ENCODE measurements at places on chromosomes 16 and 17.

- peak; percentile 35 for ATAC-seq
These were observed 4.4 kb upstream of the HOXB5 start for GRCh38 chr17:48597778-48598631.

GRCh38 chr16:82137822-82138167, 32.2 kb downstream of the MPHOSPH6 start:
- ATAC-seq = no peak

DNA sequence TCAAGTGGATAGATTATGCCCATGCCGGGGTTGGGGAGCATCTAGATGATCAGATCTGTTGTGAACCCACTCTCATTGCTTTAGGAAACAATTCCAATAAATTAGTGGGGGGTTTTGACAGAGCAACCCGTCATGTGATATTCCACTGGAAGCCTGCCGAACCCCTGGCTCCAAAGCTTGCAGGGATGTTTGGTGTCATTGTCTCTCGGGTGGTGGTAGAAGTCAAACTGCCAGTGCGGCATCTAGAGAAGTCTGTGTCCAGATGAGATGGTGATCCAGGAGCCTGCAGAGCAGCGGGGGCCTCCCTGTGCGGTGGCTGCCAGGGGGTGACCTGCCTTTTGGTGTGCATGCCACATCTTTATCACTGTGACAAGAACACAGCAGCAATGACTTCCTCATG, 91.7 kb downstream of the SHISA6 start:
- no peak for ATAC-seq

DNA sequence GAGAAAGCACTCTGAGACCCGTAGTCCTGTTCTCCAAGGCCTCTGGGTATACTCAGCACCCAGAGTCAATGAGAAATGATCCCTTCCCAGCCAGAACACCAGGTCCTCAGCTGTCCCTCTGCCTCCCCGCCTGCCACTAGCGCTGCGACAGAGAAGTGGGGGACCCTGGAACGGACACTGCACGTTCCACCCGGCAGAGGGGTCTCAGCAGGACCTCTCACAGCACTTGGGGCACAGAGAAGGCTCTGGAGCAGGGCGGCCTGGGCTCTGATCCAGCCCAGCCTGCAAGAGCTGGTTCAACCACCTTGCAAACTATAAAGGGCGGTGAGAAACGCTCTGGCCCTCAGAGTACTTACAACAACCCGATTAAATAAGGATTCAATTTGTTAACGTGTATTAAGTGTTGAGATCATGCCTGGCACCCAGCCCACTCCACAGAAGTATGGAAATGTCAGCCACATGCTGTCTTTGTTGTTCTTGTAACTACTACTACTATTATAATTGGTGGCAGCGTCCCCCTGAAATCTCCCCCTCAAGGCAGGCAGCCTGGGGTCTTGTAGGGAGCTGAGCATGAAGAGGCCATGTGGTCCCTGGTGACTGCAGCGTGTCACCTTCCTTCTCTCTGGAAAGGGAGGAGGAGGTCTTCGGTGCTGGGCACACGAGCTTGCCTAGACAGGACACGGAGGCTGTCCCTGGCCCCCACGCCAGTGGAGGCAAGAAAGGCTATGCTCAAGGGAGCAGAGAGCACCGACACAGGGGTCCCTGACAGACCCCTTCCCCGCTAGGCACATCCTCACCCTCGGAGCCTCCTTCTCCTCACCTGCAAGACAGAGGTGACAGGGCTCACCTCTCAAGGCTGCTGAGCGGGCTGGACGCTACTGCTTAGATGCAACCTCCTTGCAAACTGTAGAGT, 2.4 kb downstream of the OSGIN1 start:
- no peak for ATAC-seq

- no peak for ATAC-seq
These were observed 11.1 kb downstream of the HIC1 start for GRCh38 chr17:2065949-2066400.

- ATAC-seq = peak; percentile 24
These were observed at the start of gene NECAB2 for GRCh38 chr16:83967838-83968305. Gene NECAB2 (plus strand): TSS chr16:83968244. CDS start chr16:83968649, 405 bp downstream.

DNA sequence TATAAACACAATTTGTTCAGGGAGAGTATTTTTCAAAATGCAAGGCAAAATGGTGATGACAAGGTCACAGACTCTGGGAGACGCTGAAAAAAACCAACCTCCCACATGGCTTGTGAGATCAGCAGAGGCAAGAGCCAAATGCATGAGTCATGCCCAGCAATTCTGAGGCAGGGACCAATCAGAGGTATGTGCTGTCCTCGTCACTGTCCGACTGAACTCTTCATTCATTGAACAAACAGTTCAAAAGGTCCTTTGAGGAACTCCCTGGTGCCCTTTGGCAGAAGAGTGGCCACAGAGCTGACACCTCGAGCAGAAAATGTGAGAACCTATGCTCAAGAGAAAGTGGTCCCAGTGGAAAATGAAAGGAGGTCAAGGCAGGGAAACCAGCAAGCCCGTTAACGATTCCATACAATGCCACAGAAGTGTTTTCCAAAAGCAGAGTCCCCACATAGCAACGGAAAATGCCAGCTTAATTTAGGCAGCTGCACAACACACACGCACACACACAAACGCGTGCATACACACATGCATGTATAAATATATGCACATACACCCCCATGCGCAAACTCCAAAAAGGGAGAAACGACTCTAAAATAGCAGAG, 50.9 kb downstream of the CDH11 start:
- ATAC-seq = peak; percentile 70

DNA sequence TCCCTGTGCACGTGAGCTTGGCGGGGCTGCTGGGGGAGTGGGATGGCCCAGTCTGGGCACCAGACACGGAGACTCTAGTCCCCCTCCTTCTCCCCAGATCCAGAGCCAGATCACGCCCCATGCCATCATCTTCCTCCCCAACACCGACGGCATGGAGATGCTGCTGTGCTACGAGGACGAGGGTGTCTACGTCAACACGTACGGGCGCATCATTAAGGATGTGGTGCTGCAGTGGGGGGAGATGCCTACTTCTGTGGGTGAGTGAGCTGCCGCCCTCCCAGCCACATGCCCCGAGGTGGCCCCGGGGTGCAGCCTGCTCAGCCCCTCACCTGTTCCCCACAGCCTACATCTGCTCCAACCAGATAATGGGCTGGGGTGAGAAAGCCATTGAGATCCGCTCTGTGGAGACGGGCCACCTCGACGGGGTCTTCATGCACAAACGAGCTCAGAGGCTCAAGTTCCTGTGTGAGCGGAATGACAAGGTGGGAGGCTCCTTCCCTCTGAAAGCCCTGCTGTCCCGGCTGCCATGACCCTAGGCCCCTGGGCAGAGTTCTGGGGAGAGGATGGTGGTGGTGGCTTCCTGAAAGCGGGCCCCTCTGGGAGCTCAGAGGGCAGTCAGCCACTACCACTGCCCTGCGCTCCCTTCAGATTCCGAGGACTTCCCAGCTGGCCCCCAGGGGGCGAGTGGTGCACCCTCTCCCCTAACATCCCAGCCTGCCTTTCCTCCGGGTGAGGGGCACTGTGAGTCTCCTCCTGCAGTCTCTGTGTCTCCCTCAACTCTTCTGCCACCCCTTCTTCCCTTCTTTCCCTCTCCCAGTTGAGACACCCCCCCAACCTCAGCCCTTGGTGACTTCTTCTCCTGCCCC, 2.8 kb upstream of the C17orf107 start:
- no peak for ATAC-seq

DNA sequence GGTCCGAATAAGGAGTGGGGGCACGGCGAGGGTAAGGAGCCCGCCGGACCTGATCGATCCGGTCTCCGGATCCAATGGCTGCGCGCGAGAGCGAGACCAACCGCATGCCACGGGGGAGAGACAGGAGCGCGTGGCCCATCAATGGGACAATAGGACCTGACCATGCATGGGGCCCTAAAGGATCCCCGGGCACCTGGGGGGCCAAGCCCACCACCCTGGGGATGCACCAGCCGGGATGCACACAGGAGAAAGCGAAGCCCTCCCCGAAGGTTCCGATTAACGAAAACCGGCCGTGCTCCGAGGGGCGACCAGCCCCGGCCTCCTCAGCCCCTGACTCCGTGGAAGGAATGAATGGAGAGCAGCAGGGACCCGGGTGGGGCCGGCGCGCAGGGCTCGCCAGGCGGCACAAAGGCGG, 525 bp downstream of the JPT1 start:
- ATAC-seq = peak; percentile 14

GRCh38 chr17:6780001-6780400, 4.0 kb downstream of the FBXO39 start:
- no peak for ATAC-seq

DNA sequence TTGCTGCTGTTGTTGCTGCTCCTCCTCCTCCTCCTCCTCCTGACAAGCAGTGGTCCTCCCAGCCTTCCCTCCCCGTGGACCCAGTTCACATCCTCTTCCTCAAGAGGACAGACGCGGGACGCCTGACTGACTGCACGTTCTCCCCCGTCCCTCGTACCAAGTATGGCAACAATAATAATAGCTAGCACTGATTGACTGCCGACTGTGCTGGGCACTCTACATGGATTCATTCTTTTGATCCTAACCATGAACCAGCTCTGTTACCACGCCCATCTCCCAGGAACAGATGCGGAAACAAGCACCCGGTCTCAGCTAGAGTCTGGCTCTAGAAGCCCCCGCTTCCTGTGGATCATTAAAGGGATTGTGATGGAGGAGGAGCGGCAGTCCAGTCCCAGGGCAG, 78.0 kb downstream of the GNAO1 start:
- no peak for ATAC-seq

DNA sequence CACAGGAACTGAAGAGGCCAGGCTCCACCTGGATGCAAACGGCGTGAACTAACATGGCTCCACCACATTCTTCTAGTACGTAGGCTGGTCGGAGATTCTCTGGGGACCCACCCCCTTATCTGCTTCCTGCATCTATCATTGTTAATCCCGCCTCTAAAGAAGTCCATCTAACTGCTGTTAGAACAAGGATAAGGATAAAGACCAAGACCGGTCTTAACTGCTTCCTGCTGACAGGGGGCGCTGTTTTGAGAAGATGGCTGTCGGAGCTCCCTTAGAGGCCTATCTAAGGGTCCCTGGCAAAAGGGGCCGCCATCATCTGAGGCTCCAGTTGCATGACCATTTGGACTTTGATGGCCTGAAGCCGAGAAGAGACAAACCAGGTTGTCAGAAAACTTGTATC, 25.8 kb upstream of the TNFSF12 start:
- ATAC-seq = peak; percentile 18

GRCh38 chr17:78676412-78677302, 99.5 kb upstream of the DNAH17 start:
- ATAC-seq = no peak

DNA sequence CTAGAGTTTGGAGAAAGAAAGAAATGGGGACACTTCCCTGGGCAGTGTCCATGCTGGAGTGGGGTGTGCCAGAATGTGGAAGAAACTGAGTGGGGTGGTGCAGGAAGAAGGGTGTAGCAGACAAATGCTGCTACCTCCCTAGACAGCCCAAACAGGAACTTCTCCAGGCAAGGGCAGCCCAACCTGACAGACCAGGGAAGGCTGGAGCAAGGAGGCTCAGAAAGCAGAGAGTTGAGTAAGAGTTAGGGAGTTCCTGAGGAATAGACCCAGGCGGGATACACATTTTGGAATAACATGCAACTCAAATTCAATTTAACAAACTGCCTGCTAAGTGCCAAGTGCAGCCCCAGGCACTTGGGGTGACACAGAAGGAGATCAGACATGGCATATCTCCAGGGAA, 1.0 kb upstream of the MYO18A start:
- peak; percentile 62 for ATAC-seq

- ATAC-seq = no peak
These were observed 132.0 kb downstream of the NLK start for GRCh38 chr17:28174352-28175046.

DNA sequence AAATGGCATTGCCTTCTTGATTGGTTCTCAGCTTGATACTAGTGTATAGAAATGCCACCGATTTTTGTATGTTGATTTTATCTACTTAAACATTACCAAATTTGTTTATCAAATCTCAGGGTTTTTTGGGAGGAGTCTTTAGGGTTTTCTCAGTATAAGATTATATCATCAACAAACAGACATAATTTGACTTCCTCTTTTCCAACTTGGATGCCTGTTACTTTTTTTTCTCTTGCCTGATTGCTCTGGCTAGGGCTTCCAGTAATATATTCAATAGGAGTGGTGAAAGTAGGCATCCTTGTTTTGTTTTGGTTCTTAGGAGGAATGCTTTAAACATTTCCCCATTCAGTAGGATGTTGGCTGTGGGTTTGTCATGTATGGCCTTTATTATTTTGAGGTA, 29.1 kb downstream of the EFCAB13 start:
- ATAC-seq = no peak

GRCh38 chr17:80677214-80677756, 132.6 kb downstream of the RPTOR start:
- no peak for ATAC-seq

DNA sequence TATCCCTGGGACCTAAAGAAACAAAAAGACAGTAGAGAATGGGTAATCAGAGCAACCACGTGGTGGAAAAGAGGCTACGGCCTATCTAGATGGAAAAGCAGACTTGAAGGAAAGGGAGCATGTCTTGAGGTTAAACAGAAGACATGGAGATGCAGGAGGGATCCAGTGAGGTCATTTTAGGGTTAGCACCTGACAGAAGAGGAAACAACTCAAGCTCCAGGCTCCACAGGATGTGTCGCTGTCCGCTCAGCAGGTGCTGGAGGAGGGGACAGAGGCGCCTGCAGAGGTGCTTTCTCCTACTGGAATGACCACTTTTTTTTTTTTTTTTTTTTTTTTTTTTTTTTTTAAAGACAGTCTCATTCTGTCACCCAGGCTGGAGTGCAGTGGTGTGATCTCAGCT, 47.5 kb upstream of the CLEC3A start:
- no peak for ATAC-seq

GRCh38 chr17:80942423-80943345, 49.0 kb upstream of the CHMP6 start:
- ATAC-seq = peak; percentile 70

DNA sequence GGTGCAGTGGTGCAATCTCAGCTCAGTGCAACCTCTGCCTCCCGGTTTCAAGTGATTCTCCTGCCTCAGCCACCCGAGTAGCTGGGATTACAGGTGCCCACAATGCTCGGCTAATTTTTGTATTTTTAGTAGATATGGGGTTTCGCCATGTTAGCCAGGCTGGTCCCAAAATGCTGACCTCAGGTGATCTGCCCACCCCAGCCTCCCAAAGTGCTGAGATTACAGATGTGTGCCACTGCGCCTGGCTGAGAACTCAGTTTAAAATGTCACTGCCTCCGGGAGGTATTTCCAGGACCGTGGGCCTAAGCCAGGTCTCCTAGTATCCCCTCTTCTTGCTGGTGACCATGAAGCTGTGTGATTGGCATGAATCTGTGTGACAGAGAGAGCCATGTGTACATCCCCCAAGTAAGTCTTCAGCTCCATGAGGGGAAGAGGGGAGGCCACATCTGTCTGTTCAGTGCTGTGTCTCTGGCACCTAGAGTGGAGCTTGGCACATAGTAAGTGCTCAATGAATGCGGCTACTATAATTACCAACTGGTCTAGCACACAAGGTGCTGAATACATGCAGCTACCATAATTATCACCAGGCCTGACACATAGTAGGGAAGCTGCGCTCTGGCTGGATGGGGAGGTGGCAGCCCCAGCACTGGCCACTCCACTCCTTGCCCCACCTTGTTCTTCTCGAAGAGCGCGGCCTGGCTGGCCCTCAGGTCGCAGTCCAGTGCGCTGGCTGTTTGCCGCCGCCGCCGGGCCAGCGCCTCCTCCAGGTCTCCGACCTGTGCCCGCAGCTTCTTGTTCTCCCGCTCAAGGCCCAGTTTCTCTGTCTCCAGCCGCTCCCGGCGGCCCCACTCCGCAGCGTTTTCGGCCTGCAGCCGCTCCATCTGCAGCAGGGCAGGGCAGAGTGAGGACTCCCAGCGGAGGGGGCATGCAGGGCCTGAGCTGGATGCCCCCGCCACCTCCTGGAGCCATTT, 18.7 kb downstream of the CCDC102A start:
- ATAC-seq = no peak
